ENCODE measurements at places on chromosomes 4 and X. TPM values are rescaled to one million over a fixed set of nuclear protein-coding genes. Genes with fewer than 3 reads are reported as not detected.

- DNase-seq = no peak
- no peaks in the 10 kb centered on the region for H3K27me3 ChIP-seq
- H3K4me3 ChIP-seq = no peak overlapping the region
- H3K36me3 ChIP-seq = no peaks in the 10 kb centered on the region
- H3K27ac ChIP-seq = no peak overlapping the region
Measured at GRCh38 chr4:142297313-142297712, 548.8 kb downstream of the INPP4B start.

DNA sequence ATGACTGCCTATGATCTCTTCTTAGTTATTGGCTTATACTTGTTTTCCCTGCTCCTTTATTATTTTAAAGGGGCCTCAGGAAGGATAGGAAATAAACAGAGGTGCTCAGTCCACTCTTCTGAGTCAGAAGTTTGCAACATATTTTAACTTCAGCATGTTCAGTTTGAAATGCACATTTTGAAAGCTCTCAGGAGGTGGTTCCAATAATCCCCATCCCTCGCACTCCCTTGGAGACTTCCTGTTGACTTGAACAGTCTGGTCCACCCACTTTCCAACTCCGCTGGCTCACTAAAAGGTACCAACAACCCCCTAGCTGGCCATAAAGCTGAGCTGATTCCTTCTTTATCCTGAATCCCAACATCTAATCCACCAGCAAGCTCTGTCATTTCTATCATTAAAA is 78.3 kb upstream of the DUSP21 start:
- H3K36me3 ChIP-seq = no peaks in the 10 kb centered on the region
- no peaks in the 10 kb centered on the region for H3K27me3 ChIP-seq
- no peak overlapping the region for H3K27ac ChIP-seq
- H3K4me1 ChIP-seq = no peaks in the 10 kb centered on the region

GRCh38 chr4:76649086-76649485 is 214.1 kb downstream of the SHROOM3 start:
- no peaks in the 10 kb centered on the region for H3K27me3 ChIP-seq
- H3K4me3 ChIP-seq = no peak overlapping the region

Gene CHM
- total RNA-seq = 8.1 TPM

DNA sequence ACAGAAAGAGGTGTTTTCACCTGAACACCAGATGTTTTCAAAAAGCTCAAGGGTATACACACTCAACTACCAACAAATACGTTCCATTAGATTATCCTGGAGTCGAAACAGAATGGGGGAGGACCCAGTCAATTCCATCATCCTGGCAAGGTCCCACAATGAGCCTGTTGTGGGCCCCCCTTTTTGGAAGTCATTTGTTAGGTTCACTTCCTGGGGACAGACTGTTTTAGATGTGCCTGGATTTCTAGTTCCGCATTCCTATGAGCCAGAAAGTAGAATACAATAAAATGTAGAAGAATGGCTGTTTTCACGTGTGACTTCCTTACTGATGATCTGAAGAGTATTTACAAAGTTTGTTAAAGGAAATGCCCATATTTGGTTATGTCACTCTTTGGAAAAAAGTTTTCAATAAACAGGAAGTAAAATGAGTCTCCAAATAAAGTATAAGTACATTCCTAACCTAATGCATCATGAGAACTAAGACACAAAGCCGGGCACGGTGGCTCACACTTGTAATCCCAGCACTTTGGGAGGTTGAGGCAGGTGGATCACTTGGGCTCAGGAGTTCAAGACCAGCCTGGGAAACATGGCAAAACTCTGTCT is 192.5 kb downstream of the MAML3 start:
- no peaks in the 10 kb centered on the region for H3K27me3 ChIP-seq
- H3K4me1 ChIP-seq = no peaks in the 10 kb centered on the region
- no peak for DNase-seq
- no peak overlapping the region for H3K27ac ChIP-seq

Gene REELD1
- 0.08 TPM for total RNA-seq

Gene NUDT11
- 0.56 TPM for total RNA-seq

Gene TREX2
- 1.3 TPM for total RNA-seq

DNA sequence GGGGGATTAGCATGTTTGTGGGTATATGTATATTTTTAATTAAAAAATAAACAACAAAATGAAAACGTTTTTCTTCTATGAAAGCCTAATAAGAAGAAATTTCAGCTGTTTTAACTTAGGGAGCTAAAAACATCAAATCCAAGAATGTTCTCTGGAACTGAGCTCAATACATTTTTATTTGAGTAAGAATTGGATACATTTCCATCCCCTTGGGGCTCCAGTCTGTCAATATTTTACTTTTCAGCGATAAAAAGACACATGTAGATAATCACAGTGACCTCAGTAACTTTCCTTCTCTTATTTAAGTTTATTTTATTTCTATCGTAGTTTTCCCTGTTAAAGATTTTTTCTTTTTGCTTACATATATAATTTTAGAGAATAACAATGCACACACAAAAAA is 59.3 kb downstream of the ELOVL6 start:
- no peak for DNase-seq
- no peaks in the 10 kb centered on the region for H3K27me3 ChIP-seq
- no peak overlapping the region for H3K27ac ChIP-seq
- H3K4me1 ChIP-seq = peaks cover 12% of the 10 kb centered on the region
- H3K36me3 ChIP-seq = peaks cover 1% of the 10 kb centered on the region
- H3K4me3 ChIP-seq = no peak overlapping the region

- peaks cover 9% of the 10 kb centered on the region for H3K4me1 ChIP-seq
- peaks cover 3% of the 10 kb centered on the region for H3K36me3 ChIP-seq
- H3K27me3 ChIP-seq = no peaks in the 10 kb centered on the region
- no peak overlapping the region for H3K27ac ChIP-seq
- no peak for DNase-seq
Measured at GRCh38 chr4:99891351-99891750, 2.9 kb downstream of the LAMTOR3 start.

DNA sequence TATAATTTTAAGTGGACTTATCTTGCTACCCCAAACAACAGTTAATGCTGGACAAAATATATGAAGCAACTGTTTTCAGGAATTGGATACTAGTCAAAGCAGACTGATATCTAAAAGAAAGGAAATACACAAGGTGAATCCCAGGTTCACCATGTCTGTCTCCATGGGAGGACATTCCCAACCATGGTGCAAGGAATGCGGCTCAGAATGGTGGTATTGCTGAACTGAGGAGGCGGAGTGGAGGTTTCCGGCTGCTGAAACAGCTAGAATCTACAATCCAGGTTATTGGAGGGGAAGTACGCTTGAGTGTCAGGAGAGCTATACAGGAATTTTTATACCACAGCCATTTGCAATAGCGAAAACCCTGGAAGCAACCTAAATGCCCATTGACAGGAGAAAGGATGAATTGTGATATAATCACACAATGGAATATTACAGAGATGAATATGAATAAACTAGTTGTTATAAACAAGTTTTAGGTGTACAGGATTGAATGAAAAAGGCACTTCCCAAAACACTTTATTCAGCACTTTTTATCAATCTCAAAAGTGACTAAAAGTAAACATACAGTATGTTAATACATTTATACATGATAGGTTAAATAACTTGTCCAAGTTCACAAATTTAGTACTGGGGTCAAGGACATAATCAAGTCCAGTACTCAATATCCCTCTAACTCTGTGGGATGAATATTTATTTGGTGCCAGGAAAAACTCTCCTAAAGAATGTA is 9.0 kb downstream of the HMGB2 start:
- no peak overlapping the region for H3K27ac ChIP-seq
- H3K27me3 ChIP-seq = no peaks in the 10 kb centered on the region
- no peaks in the 10 kb centered on the region for H3K4me1 ChIP-seq
- H3K36me3 ChIP-seq = no peaks in the 10 kb centered on the region
- DNase-seq = no peak

GRCh38 chrX:110341189-110342035 is 17.2 kb upstream of the RTL9 start:
- H3K27me3 ChIP-seq = no peaks in the 10 kb centered on the region
- DNase-seq = no peak
- H3K27ac ChIP-seq = no peak overlapping the region
- no peaks in the 10 kb centered on the region for H3K36me3 ChIP-seq

Data from liver (tissue), 10 donors.